GM12892 (cell line): ENCODE measurements at places on chromosomes 2 and 18.

DNA sequence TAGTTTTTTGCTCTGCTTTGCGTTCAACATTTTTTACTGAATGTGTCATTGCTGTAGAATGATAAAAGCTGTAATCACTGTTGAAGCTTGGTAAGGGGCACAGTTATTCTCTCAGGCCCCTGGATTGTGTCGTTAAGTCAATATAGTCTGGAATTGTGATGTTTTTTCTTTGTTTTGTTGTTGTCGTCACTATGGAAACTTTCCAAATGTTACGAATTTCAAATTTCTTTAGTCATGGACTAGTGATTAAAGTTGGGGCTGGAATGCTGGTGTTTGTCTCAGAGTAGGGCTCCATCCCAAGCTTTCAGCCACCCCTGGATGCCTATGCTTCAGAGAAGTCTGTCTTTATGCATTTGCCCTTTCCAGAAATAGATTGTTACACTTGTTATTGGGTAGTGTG is 287.2 kb downstream of the CDH19 start:
- DNase-seq: no peak

GRCh38 chr18:31679791-31680432 is 4.5 kb downstream of the B4GALT6 start:
- no peak for DNase-seq

DNA sequence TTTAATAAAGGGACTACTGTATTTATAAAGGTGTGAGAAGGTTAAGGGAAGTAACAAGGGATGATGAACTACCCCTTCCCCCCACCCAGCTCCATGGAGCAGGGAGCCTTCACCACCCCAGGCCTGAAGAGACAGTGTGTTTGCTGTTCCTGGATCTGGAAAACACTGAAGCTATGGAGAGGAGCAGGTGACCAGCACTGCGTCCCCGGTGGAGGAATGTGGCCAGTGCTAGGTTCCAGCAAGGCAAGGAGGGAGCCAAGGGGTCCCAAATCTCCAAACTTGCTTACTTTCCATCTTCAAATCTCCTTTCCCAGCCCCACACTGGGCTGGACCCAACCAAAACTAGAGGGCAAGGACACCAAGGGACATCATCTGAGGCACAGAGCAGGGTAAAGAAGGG is 128.7 kb upstream of the CD302 start:
- DNase-seq: no peak

DNA sequence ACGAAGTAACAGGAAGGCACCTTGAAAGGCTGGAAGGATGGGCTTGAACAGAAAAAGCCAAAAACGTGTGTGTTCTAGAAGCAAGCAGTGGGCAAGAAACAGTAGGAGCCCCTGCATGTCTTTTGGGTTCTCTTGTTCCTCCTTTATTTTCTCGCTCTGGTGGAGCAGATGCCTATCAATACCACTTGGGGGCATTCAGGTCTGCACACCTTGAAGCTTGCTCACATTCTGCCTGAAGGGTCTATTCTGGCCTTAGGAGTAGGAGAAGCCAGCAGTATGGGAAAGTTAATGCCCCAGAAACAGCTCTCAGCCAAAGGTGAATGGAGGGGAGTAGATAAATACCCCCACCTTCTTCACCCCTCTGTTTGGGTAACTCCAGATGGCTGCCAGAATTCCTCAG is 204.5 kb downstream of the TXNL1 start:
- no peak for DNase-seq

DNA sequence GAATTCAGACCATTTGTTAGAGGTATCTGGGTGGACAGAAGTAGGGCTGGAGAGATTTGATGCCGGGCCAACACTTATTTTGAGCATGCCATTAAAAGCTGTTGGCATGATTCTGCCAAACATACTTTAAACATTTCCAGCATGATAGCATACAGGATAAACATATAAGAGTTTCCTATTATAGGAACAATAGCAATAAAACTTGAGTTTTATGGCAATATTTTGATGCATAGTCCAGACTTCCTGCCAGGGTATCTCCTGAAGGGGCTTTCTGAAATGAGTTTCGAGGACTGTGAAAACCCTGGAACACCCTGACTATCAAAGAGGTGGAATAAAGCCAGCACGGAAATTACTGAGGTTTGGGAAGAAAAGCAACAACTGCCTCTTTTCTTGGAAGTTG is 1398.0 kb upstream of the NXPH2 start:
- DNase-seq: no peak

- DNase-seq: no peak
Observed at GRCh38 chr2:219980638-219981037, 353.2 kb downstream of the SLC4A3 start.

DNA sequence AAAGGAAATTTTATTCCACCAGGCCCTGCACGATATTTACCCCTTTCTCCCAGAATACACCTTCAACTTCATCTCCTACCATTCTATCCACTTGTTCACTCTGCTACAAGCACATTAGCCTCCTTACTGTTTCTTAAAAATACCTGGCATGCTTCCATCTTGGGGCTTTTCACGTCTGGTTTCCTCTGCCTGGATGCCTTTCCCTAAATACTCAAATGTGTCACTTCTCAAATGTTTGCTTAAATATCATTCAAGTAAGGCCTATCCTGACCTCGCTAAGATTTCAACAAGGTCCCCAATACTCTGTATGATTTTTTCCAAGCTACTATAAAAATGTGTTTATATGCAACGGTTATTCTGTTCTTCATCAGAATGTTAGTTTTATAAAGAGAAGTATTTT is 433.0 kb upstream of the CHAC2 start:
- no peak for DNase-seq

DNA sequence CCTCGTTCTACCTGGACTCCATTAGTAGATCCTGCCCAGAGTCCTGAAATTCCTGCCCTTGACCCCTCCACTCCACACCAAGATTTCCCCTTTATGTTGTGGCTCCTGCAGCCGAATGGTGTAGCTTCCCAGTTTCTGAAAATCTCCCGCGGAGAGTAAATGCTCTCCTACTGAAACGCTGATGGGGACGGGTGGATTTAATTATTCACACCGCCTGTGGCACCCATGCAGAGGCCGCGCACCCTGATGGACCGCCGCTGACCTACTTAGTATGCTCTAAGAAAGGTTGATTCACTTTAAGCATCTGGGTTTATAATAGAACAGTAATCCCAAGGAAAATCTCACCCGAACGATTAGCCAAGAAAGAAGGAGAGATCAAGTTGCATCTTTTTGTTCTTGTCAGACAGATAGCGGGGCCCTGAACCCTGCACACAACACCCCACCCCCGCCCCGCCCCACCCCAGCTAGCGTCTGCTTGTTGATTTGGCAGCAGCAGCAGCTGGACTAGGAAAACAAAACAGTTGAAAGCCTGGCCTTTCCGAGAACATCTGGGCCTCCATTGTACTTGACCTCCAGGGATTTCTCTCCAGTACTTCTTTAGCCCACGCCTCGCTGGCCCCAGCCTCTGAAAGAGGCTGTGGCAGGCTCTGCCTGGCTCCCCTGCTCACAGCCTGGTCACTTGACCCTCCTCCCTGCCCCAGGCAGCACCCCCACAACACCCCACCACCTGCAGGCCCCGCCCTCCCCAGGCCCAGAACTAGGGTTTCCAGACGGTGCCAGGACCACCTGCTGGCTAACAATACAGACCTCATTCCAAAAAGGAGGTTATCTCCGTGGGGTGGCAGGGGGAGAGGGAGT is 53.6 kb downstream of the DPYSL5 start:
- DNase-seq: no peak

DNA sequence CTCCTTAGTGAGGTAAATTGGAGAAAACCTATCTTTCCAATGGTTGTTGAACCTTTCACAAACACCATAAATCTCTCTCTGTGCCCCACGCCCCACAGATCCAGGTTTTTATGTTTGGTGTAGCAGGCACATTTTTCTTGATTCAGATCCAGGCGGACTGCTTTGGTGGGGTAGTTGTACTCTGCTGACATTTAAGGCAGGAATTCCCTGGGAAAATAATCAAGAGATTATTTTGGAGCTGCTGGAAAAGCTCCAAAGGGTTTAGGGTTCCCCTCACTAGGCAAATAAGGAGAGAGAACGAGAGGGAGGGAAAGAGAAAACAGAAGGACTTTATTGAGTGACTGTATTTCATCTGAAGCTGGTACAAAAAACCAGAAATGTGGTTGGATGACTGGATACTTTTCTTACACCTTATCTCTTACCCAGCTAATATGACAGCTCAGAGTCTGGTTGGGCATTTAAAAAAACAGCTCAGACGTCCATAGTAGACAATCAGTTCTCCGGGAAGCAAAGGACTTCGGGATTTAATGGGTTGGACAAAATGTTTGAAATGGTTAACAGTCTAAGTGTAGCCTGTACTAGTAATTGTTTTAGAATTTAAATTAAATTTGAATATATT is 3.6 kb upstream of the AQP4 start:
- no peak for DNase-seq

DNA sequence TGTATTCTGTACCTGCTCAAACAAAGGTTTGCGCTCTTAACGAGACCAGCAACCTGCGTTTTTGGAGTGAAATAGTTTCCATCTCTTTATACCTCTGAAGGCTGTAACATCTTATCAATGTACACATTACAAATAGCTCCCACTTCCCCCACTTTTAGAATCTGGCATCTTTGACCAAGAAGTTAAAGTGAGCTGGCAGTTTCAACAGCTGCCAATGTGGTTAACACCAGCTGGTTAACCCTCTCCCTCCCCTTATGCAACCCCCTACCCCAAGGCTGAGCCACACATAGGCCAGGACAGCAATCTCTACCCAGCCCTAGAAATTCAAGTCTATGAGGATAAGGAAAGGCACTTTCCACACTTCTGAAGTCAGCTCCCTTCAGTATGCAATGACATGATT is 2.2 kb upstream of the SERTAD2 start:
- no peak for DNase-seq

DNA sequence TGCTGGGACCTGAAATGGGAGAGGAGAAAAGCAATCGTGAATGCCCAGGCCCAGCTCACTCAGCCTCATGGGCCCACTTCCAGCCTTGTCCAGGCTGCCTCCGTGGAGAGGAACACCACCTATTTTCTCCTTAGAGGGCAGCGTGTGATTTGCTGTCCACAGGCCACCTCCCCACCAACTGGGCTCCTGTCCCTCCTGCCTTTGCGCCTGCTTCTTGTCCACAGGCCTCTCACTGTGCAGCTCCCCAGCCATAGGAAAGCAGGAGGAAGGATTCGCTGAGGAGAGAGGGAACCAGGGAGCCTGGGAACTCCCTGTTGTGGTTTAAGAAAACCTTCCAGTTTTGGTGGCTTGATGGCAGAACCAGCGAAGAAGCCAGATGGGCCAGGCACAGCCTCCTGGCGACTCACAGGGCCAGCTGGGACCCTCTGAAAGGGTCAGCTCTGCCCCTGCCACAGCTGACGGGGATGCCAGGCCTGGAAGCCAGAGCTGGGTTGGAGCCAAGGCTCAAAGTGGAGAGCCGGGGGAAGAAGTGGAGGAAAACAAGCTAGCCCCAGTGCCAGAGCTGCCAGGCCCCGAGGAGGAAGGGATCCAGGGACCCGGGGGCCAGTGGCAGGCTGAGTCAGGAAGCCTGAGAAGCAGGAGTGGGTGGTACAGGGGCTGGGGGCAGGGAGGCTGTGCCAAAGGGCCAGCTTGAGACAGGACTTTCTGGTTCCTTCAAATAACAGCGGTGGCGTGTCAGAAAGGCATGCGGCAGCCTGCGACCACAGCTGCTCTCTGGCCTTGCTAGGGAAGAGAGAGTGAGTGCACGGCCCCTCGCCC is 9.9 kb downstream of the TMBIM1 start:
- no peak for DNase-seq

- DNase-seq: no peak
Observed at GRCh38 chr2:163551616-163552373, 184.0 kb downstream of the FIGN start.

DNA sequence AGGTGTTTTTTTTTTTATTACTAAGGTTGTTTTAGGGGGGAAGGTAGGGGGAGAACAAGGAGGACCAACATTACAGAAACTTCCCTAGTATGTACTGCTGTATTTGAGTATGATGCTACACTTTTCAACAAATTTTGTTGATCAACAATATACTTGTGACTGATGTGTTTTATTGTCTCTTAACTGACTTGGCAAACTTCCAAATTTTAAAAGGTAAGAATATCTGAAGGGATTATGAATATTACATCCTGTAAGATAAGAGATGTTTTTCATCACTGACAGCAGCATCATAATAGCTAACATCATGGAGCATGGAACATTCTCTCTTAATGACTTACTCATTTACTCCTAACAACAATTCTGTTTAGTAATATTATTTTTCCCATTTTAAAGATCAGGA is 86.0 kb upstream of the KIF5C start:
- no peak for DNase-seq

- DNase-seq: no peak
Observed at GRCh38 chr2:51638811-51639210, 606.9 kb upstream of the NRXN1 start.

GRCh38 chr2:72090781-72091482 is 56.7 kb downstream of the CYP26B1 start:
- no peak for DNase-seq

GRCh38 chr2:173153301-173153885 is 77.7 kb downstream of the MAP3K20 start:
- DNase-seq: no peak

GRCh38 chr2:666441-666840 is 10.8 kb downstream of the TMEM18 start:
- DNase-seq: no peak

- no peak for DNase-seq
Observed at GRCh38 chr2:215994911-215995310, 18.4 kb downstream of the MREG start.
